ENCODE measurements at places on chromosomes 12 and 14. TPM values are rescaled to one million over a fixed set of nuclear protein-coding genes. Genes with fewer than 3 reads are reported as not detected.

DNA sequence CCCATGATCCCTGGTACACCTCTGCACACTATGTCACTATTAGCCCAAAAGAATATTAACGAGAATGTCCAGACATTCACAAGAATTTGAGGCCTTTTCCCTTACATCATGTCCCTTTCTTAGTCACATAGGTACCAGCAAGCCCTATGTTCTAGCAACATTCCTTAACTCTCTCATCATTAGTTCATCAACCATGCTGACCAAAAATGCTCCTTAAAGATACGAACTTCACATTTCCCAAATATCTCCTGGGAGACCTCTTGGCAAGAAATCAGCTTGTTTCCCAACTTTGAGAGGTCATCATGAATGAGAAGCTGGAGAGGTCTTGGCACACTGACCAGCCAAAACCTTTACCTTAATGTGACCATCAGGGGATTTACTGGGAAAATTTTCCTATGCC is 4.6 kb downstream of the SALL2 start:
- no peak for DNase-seq

DNA sequence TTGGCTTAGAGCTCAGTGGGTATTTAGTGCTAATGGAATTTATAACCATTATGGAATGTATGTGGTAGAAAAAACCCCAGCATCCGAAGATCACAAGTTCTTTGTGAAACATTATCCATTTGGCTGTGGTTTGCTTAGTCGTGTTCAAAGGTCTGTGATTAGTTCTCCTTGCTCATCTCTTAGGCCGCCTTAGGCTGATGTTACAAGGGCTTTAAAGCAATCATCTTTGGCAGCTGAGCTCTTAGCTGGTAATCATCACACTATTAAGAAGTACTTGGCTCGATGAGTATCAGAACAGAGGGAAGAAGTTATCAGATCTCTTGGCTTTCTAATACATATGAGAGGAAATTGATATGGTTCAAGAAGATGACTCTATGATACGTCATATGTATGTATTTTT is 124.1 kb upstream of the E2F7 start:
- DNase-seq, result no peak

KCNA5 gene
- 39.1 TPM for total RNA-seq

DNA sequence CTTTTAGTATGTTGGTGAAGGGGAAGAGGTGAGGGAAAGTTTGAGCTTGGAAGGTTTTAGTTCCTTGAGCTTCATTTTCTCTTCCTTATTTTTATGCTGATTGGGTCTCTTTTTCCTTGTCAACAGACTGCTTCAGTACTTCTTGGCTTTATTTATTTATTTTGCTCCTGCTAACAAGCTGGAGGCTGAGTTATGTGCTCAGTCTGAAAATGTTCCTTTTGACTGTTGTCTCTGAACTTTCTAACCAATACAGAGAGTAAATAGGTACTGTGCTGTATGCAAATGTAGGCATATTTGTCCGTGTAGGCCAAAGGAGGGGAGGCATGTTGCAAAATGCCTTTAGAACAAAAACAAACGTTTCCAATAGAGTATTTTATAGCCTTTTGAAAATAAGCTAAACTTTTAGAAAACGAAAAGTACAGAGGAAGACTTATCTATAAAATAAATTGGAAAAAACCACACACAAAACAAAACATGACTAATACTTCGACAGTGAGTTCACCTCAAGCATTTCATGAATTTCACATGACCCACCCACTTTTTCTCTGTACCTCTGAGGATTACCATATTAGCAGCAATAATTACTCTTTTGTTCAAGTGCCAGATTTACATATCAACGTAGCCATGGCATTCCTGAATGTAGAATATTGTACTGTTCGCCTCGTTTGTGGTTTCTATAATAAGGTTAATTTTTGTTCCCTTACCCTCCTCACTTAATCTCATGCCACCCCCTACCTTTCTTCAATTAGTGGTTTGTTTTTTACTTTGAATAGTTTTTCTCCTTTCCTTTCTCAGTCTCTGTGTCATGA is 4.7 kb upstream of the CREBL2 start:
- no peak for DNase-seq

DNA sequence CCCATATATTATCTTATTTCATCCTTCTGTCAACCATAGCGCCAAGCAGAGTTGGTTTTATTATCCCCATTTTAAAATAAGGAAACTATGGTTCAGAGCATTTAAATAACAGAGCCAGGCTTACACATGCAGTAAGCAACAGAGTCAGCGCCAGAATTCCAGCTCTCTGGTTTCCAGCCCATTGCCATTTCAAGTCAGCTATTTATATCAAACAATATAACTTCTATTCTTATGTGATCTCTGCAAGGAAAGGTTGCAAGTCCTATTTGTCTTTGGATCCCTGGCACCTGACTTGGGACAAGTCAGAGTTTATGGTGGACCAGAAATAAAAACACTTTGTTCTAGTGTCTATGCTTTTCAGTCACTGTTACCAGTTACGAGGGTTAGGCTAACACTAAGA is 174.1 kb upstream of the EEA1 start:
- DNase-seq, result no peak

XPOT gene
- total RNA-seq, result 24.5 TPM

- DNase-seq, result no peak
Measured at GRCh38 chr14:50657753-50658152, 10.4 kb downstream of the SAV1 start.

- DNase-seq, result no peak
Measured at GRCh38 chr12:69039911-69040310, 106.9 kb upstream of the CPM start.

GRCh38 chr12:132366341-132366861 is 37.0 kb upstream of the GALNT9 start:
- no peak for DNase-seq

GRCh38 chr12:13181375-13182070 is 15.0 kb upstream of the EMP1 start:
- DNase-seq, result no peak

GRCh38 chr12:11896417-11896929 is 174.3 kb upstream of the BCL2L14 start:
- DNase-seq, result no peak

FUT8 gene
- 12.9 TPM for total RNA-seq

MYF6 gene
- not detected for total RNA-seq

DNA sequence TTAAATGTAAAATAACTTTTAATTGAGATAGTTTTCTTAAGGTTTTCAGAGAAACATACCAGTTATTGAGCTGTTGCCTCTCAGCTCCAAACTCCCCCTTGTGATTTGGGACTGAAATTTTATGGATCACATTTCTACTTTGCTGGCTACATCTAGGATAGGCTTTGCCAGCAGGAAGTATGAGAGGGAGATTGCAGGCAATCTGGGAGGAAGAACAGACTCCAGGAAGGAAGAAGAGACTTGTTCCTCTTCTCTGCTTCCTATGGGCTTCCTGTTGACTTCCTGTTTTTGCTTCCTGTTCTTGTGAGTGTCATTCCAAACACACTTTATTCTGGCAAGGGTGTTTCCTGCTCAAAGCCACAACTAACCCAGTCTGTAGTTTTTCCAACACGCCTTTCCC is 312.9 kb downstream of the ITPR2 start:
- DNase-seq, result no peak
